Astrocyte (in vitro differentiated cells and primary cell): ENCODE measurements at places on chromosomes 2 and 18. TPM values are rescaled to one million over a fixed set of nuclear protein-coding genes. Genes with fewer than 3 reads are reported as not detected.

GRCh38 chr2:149221002-149221401 is 109.4 kb upstream of the LYPD6 start:
- H3K27ac ChIP-seq = no peak overlapping the region
- H3K4me3 ChIP-seq = no peak overlapping the region
- H3K27me3 ChIP-seq = no peaks in the 10 kb centered on the region
- DNase-seq = no peak
- no peaks in the 10 kb centered on the region for H3K4me1 ChIP-seq
- H3K36me3 ChIP-seq = no peaks in the 10 kb centered on the region

The CHST9 gene
- total RNA-seq = 0.96 and 1.3 TPM in 2 replicates

GRCh38 chr18:60905699-60906098 is 427.5 kb upstream of the CDH20 start:
- H3K4me1 ChIP-seq = no peaks in the 10 kb centered on the region
- no peaks in the 10 kb centered on the region for H3K27me3 ChIP-seq
- DNase-seq = peak; percentile 70
- no peak overlapping the region for H3K27ac ChIP-seq
- H3K4me3 ChIP-seq = no peak overlapping the region

GRCh38 chr2:168976034-168976654 is 55.0 kb downstream of the ABCB11 start:
- H3K4me1 ChIP-seq = no peaks in the 10 kb centered on the region
- H3K4me3 ChIP-seq = no peak overlapping the region
- no peak overlapping the region for H3K27ac ChIP-seq
- H3K36me3 ChIP-seq = no peaks in the 10 kb centered on the region
- DNase-seq = no peak

GRCh38 chr2:174868878-174869277 is 104.6 kb upstream of the CHRNA1 start:
- no peak overlapping the region for H3K27ac ChIP-seq
- H3K27me3 ChIP-seq = no peaks in the 10 kb centered on the region
- no peaks in the 10 kb centered on the region for H3K36me3 ChIP-seq
- H3K4me1 ChIP-seq = no peaks in the 10 kb centered on the region
- no peak overlapping the region for H3K4me3 ChIP-seq

The GTF2A1L gene
- not detected in 2 replicates for total RNA-seq

DNA sequence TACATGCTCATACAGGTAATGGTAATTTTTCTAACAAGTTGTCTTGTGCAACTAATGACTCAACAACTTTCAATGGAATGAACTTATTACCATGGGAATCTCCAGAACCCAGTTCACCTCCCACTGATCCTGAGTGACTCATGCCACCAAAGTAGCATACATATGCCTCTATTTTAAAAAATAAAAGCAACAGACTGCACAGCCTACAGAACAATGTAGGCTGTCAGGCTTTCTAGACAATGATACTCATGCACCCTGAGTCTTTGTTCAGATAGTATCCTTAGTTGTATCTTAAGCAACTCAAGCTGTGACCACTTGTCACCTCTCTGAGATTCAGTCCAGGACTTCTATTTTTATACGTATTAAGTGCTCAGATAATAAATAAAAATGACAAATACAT is 531.0 kb upstream of the SETBP1 start:
- H3K27ac ChIP-seq = peak overlapping the region; percentile 64
- no peak overlapping the region for H3K4me3 ChIP-seq
- DNase-seq = peak; percentile 92
- H3K27me3 ChIP-seq = no peaks in the 10 kb centered on the region
- H3K4me1 ChIP-seq = peaks cover 11% of the 10 kb centered on the region

The DPP4 gene
- total RNA-seq = 5.3 and 6.7 TPM in 2 replicates

GRCh38 chr18:8938817-8939216 is 163.7 kb upstream of the NDUFV2 start:
- H3K27ac ChIP-seq = no peak overlapping the region
- no peaks in the 10 kb centered on the region for H3K27me3 ChIP-seq
- no peaks in the 10 kb centered on the region for H3K36me3 ChIP-seq
- DNase-seq = no peak
- H3K4me3 ChIP-seq = no peak overlapping the region

The NOSTRIN gene
- not detected in 2 replicates for total RNA-seq

The ONECUT2 gene
- total RNA-seq = 5.2 and 6.2 TPM in 2 replicates

DNA sequence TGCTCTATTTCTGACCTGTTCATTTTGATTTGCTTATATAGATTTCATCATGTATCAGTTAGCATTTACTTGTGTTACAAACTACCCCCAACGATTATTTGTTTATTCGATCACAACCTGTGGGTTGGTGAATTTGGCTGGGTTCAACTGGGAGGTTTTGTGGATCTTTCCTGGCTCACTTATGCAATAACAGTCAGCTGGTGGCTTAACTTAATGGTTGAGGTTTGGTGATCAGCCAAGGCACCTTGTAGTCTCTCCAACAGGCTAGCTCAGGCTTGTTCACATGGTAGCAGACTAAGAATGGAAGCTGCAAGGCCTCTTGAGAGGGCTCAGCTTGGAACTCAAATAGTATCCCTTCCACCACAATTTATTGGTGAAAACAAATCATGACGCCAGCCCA is 5.4 kb upstream of the PUM2 start:
- peak; percentile 95 for DNase-seq
- peaks cover 20% of the 10 kb centered on the region for H3K4me1 ChIP-seq
- H3K4me3 ChIP-seq = no peak overlapping the region
- H3K27me3 ChIP-seq = no peaks in the 10 kb centered on the region
- H3K36me3 ChIP-seq = no peaks in the 10 kb centered on the region
- H3K27ac ChIP-seq = no peak overlapping the region

The IL36G gene
- total RNA-seq = not detected in 2 replicates

The HYCC2 gene
- total RNA-seq = 21.2 and 21.8 TPM in 2 replicates

DNA sequence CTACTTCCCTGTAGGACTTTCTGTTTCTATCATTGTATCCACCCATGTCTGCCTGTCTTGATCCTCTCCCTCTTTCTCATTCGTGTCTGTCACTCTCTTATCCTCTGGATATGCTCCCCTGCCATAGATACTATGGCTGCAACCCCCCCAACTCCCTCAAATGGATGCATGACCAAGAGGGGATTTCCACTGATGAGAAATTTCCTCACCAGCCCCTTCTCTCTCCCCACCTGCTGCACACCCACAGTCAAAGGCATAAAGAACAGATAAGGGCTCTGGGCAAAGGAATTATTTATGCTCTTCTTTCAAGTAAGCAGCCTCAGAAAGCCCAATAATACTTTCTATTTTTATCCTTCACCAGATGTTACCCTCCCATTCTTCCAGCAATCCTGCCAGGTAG is 121.3 kb downstream of the FOXI3 start:
- H3K27ac ChIP-seq = no peak overlapping the region
- H3K4me1 ChIP-seq = no peaks in the 10 kb centered on the region
- peaks cover 2% of the 10 kb centered on the region for H3K27me3 ChIP-seq
- H3K36me3 ChIP-seq = no peaks in the 10 kb centered on the region
- DNase-seq = no peak

DNA sequence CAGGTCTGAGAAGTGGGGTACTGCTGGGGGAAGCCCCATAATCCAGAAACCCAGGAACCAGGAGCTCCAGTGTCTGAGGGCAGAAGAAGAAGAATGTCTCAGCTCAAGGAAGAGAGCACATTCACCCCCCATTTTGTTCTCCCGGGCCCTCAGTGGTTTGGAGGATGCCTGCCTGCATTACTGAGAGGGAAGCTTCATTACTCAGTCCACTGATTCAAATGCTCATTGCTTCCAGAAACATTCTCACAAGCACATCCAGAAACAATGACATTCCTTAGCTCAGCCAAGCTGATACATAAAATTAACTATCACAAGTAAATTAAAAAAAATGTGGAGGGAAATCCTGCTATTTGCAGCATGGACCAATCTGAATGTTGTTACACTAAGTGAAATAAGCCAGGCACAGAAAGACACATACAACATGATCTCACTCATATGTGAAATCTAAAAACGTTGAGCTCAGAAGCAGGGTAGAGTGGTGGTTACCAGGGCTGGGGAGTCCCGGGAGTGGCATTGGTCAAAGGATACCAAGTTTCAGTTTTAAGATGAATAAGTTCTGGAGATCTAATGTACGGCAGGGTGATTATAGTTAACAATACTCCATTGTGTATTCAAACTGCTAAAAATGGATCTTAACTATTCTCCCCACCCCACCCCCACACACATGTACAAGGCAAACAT is 459.3 kb downstream of the GALR1 start:
- no peak overlapping the region for H3K4me3 ChIP-seq
- H3K27ac ChIP-seq = no peak overlapping the region
- no peaks in the 10 kb centered on the region for H3K36me3 ChIP-seq
- DNase-seq = no peak

- no peak overlapping the region for H3K27ac ChIP-seq
- no peaks in the 10 kb centered on the region for H3K27me3 ChIP-seq
- no peak overlapping the region for H3K4me3 ChIP-seq
- H3K4me1 ChIP-seq = no peaks in the 10 kb centered on the region
Measured at GRCh38 chr2:4420032-4420431, 716.7 kb downstream of the DCDC2C start.

GRCh38 chr18:76689646-76690264 is 132.6 kb upstream of the ZNF236 start:
- no peak for DNase-seq
- H3K36me3 ChIP-seq = no peaks in the 10 kb centered on the region
- no peak overlapping the region for H3K27ac ChIP-seq
- peaks cover 10% of the 10 kb centered on the region for H3K27me3 ChIP-seq
- no peak overlapping the region for H3K4me3 ChIP-seq
- H3K4me1 ChIP-seq = peaks cover 11% of the 10 kb centered on the region

- no peak overlapping the region for H3K4me3 ChIP-seq
- no peaks in the 10 kb centered on the region for H3K4me1 ChIP-seq
- H3K27me3 ChIP-seq = peaks cover 4% of the 10 kb centered on the region
- DNase-seq = no peak
- H3K36me3 ChIP-seq = no peaks in the 10 kb centered on the region
Measured at GRCh38 chr2:233814056-233814835, 36.1 kb downstream of the MROH2A start.

DNA sequence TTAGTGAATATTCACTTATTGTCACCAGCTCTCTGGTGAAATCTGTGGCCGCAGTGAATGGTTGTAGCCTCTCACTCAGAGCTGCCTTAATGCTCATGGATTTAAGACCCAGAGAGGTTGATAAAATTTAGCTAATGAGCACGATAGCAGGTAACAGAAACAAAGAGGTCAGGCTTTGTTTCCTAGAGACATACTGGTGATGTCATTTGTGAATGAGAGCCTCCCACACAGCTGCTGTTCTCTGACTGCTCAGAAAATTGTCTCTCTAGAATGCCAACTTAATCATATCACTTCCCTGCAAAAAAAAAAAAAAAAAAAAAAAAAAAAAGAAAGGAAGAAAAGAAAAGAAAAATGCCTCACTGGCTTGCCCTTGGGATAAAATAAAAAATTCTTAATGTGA is 411.7 kb upstream of the MYT1L start:
- DNase-seq = peak; percentile 6
- no peaks in the 10 kb centered on the region for H3K36me3 ChIP-seq
- H3K4me3 ChIP-seq = no peak overlapping the region

The UNC80 gene
- total RNA-seq = 0.27 and 0.38 TPM in 2 replicates

The ANO7 gene
- total RNA-seq = 5.8 and 7.1 TPM in 2 replicates

- no peak overlapping the region for H3K27ac ChIP-seq
- H3K36me3 ChIP-seq = no peaks in the 10 kb centered on the region
- H3K4me3 ChIP-seq = no peak overlapping the region
- no peak for DNase-seq
Measured at GRCh38 chr2:649426-650342, 27.5 kb downstream of the TMEM18 start.

The HAAO gene
- total RNA-seq = 1.1 and 1.3 TPM in 2 replicates

DNA sequence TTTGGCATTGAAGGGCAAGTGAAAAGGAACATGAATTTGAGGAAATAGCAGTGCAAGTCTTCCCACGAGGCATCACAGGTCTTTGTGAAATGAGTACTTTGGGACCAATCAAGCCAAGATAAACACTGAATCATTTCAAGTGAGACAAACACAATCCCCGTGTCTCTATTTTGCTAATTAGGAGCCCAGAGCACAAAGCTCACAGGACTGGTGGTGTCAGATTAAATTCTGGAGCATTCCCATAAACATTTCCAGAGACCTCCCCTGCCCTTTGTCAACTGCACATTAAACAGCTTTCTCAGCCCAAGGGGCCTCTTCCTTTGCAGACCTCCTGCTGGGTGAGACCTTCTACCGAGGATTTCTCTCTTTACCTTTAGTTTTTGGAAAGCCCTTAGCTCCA is 50.7 kb downstream of the DAPL1 start:
- H3K4me1 ChIP-seq = peaks cover 6% of the 10 kb centered on the region
- H3K4me3 ChIP-seq = no peak overlapping the region
- no peaks in the 10 kb centered on the region for H3K36me3 ChIP-seq
- peak; percentile 56 for DNase-seq
- no peaks in the 10 kb centered on the region for H3K27me3 ChIP-seq

DNA sequence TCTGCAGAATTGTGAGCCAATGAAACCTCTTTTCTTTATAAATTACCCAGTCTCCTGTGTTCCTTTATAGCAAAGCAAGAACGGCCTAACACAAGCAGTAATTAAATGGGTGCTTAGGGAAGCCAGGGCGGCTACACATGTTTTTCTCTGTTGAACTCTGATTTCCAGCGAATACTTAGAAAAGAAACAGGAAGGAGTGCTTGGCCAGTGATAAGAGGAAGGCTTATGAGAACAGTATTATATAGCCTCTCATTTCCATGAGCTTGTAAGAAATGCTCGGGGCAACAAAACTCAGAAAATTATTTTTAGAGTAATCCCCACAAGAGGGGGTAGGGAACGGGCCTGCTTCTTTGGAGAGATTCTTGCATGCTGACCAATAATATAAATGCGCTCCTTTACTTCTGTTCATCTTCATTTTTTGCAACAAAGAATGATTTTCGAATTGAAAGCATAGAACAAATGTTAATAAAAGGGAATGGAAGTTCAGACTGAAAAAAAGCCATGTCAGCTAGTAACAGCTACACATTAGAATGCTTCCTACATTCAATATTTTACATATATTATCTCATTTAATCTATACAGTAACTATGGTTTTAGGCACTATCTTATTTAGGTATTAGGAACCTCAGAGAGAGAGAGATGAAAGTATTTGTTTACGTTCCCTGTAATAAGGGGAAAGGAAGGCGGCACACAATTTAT is 49.7 kb upstream of the CCDC85A start:
- no peak overlapping the region for H3K27ac ChIP-seq
- no peak for DNase-seq
- no peaks in the 10 kb centered on the region for H3K27me3 ChIP-seq
- H3K4me1 ChIP-seq = no peaks in the 10 kb centered on the region

The MDH1B gene
- total RNA-seq = 1.8 and 1.9 TPM in 2 replicates

DNA sequence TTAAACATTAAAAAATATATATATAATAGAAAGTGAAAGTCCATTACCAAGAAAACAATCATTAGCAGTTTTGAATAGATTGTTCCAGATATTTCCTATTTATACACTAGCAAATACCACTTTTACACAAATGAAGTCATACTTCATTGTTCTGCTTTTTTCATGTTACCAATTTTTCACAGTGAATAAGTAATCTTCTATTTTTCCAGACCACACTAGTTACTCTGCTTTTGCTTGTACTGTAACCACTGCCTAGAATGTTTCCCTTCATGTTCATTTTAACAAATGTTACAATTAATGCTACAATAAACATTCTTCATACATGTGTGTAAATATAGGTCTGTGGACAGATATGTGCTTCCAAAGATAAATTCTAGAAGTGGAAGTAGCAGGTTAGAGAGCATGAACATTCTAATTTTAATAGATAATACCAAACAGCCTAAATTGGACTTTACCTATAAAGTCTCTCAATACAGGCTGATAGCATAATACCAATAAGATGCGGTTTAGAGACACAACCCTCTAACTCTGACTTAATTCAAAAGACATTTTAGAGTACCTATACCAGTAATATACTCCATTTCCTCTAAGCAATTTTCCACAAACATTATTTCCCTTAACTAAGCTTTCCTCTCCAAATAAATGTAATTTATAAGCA is 17.0 kb downstream of the ITSN2 start:
- no peaks in the 10 kb centered on the region for H3K36me3 ChIP-seq
- H3K4me1 ChIP-seq = no peaks in the 10 kb centered on the region
- no peak for DNase-seq
- H3K4me3 ChIP-seq = no peak overlapping the region
- no peaks in the 10 kb centered on the region for H3K27me3 ChIP-seq

The CFAP65 gene
- 0.22 and 0.27 TPM in 2 replicates for total RNA-seq
